GM12892 (cell line): ENCODE measurements at places on chromosomes 1 and 21.

DNA sequence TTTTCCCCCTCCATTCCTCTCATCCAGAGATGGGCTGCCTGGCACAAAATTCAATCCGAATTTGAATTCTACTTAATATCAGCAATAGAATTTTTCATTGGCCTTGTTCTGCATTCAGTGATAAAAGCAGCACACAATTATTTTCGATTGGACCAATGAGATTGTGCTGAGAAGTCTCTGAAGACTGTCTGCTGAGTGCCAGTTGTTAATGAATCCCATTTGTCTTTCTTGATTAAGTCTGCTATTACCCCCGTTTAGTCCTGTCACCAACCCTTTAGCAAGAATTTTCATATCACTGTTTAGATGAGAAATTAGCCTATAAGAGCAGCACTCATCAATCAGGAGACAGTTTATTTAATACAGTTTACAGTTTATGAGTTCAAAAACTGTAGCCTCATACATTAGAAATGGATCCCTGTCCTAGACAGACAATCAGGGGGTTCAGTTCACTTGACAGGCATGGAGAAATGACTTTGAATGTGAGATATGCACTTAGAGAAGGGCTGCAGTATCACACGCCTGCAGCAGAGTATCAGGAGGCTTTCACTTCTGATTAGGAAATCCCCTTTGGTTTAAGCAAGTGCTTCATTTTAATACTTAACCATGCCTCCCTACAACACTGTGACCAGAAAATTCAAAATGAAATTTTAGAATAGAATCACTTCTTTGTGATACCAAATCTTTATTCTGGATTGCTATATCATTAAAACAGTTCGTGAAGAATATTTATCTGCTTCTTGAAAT, 304.7 kb upstream of the PTBP2 start:
- no peak for DNase-seq

- no peak for DNase-seq
These were observed 411.1 kb downstream of the PRDM2 start for GRCh38 chr1:14111121-14111520.

- no peak for DNase-seq
These were observed 132.2 kb downstream of the SYT2 start for GRCh38 chr1:202578001-202578504.

GRCh38 chr1:14055442-14056223, 355.6 kb downstream of the PRDM2 start:
- DNase-seq: no peak

DNA sequence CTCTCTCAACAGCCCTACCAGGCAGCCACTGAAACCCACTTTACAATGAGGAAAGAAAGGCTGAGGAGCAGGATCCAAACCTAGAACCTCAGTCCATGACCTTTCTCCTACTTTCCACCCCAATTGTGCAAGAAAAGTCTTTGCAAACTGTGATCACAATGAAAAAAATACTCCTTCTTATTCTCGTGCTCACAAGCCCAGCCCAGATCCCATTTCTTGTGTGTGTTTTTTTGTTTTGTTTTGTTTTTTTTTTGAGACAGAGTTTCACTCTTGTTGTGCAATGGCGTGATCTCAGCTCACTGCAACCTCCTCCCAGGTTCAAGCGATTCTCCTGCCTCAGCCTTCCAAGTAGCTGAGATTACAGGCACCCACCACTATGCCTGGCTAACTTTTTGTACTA, 97.7 kb downstream of the CRYAA start:
- no peak for DNase-seq

DNA sequence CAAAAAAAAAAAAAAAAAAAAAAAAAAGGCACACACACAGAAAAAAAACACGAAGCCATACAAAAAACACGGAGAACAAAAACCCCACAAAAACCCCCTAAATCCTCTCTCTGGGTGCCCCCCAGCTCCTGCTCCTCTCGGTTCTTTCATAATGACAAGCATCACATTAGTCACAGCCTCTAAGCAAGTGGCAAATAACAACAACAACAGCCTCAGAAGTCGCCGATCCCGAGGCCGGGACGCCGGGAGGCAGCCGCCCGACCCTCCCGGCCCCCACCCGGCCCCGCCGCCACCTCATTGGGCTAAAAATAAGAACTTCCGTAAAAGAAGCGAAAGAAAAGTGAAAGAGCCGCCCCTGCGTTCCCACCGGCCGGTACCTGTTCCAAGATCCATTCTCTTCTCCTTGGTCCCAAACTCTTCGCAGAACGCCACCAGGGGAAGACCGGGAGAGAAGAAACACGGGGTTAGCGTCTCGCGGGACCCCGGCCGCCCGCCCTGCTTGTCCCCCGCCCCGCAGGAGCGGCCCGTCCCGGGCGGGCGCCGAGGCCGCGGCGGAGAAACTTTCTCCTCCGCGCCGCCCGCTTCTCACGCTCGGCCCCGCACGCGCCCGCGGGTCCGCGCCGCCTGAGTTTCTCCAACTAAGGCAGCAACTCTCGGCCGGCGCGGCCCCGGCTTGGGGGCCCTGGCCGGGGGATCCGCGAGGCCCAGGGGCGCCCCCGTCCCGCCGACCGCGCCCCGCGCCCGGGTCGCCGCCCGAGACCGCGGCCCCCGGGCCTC, 102.8 kb downstream of the CASZ1 start:
- peak; percentile 62 for DNase-seq

DNA sequence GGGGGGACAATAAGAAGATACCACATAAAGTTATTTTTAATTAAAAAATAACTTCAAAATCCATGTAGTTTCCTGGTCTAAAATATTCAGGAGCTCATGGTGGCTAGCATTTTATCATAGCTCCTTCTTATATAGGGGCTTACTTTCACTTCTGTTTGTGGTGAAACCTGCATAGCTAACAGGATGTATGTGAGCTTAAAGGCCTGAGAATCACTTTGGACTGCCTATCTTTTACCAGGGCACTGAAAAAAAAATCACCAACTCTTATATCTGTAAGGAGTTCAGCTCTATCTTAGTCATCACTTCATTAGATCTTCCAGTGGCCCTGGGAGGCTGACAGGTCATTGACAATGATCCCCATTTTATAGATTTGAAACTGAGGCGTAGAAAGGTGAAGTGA, 21.3 kb downstream of the UROD start:
- peak; percentile 40 for DNase-seq

GRCh38 chr1:232533328-232533727, 96.6 kb downstream of the SIPA1L2 start:
- no peak for DNase-seq

GRCh38 chr1:3444736-3445135, 9.7 kb upstream of the ARHGEF16 start:
- no peak for DNase-seq

GRCh38 chr1:39413902-39414528, 77.4 kb upstream of the BMP8A start:
- no peak for DNase-seq

DNA sequence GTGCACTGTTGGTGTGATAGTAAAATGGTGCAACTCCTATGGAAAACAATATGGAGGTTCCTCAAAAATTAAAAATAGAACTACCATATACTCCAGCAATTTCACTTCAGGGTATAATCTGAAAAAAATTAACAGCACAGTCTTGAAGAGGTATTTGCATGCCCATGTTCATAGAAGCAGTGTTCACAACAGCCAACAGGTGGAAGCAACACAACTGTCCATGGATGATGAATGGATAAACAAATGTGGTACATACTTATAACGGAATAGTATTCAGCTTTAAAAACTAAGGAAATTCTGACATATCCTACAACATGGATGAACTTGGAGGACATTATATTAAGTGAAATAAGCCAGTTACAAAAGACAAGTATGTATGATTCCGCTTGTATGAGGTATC, 8.2 kb downstream of the TTLL7 start:
- no peak for DNase-seq

DNA sequence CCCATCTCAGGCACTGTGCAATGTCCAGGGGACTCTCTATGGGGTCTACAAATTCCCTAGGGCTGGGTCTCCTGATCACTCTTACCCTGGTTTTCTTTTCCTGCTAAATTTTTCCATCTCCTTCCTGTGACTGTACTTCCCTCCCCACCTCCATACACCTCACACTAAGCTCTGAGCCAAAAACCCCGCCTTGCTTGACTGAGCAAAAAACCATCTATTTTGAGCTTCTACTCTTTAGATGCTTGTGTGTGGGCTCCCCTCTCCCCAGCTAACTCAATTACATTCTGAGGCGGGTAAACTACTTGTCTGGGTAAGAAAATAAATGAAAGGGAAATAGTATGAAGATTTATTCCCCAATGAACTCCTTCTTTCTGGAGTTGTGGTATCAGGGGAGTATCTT, 187.9 kb downstream of the PTPRU start:
- no peak for DNase-seq

DNA sequence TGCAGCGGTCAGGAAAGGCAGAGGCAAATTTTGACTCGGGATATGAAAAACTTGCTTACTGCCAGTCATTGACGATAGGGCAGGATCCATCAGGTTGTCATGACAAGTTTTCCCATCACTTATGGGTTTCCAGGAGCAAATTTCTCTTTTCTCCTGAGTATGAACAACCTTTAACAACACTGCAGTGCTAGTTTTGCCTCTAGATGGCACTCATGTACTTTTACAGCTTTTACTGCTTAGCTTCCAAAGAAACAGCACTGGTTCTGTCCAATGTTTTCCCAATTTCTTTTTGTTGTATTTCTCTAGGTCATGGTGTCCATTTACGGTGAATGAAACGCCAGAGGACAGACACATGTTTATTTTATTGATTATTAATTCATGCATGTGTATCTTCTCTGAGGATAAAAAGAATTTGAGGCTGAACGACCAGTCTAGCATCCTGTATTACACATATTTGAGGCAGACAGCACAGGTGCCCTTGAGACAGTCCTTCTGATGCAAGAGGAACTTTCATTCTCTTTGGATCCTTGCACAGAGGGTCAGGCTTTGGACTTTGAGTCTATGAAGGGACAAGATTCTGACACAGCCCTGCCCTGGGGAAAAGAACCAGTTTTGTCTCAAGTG, 112.3 kb upstream of the TRABD2B start:
- DNase-seq: no peak

DNA sequence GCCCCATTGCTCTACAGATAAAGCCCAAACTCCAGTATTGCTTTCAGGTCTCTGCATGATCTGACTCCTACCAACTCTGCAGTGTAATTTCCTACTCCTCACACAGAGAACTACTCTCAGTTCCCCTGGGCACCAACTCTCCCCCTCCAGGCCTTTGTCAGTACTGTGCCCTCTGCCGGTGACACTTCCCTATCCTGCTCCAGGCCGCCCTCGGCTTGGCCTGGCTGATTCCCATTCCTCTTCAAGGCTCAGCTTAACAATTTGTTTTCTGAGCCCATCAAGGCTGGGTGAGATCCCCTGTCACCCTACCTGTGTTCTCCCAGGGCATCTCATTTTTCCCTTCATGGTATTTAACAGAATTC, 2.6 kb downstream of the SLAMF8 start:
- DNase-seq: peak; percentile 41

- peak; percentile 17 for DNase-seq
These were observed 70.2 kb downstream of the FOXD2 start for GRCh38 chr1:47507881-47508701.

GRCh38 chr1:160414881-160415280, 14.5 kb downstream of the VANGL2 start:
- no peak for DNase-seq

GRCh38 chr1:93601686-93602085, 80.0 kb downstream of the BCAR3 start:
- no peak for DNase-seq

- no peak for DNase-seq
These were observed 57.7 kb downstream of the UBE2T start for GRCh38 chr1:202283991-202284390.

- no peak for DNase-seq
These were observed 64.7 kb downstream of the KCND3 start for GRCh38 chr1:111924786-111925185.
